ENCODE measurements at places on chromosomes 12 and 14. TPM values are rescaled to one million over a fixed set of nuclear protein-coding genes. Genes with fewer than 3 reads are reported as not detected.

DNA sequence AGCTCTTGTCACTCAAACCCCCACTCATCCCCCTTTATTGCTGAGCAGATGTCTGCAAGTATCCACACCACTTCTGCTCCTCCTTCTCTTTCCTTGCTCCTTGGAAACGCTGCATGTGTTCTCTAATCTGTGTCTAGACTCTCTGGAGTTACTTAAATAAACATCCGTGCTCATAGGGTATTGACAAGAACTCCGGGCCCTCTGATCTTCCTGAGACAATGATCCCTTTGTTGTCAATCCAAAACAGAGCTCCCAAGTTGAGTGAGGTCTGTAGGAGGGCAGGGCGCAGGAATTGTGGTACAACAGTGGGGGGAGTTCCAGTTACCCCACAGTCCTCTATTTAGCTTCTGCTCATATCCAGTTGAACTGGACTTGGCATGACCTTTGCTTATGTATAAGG is 489.0 kb downstream of the SNAPC1 start:
- DNase-seq: no peak

- no peak for DNase-seq
These were observed 396.4 kb upstream of the USP15 start for GRCh38 chr12:61863811-61864210.

GRCh38 chr12:56122637-56123036 is 4.6 kb downstream of the ZC3H10 start:
- no peak for DNase-seq

DNA sequence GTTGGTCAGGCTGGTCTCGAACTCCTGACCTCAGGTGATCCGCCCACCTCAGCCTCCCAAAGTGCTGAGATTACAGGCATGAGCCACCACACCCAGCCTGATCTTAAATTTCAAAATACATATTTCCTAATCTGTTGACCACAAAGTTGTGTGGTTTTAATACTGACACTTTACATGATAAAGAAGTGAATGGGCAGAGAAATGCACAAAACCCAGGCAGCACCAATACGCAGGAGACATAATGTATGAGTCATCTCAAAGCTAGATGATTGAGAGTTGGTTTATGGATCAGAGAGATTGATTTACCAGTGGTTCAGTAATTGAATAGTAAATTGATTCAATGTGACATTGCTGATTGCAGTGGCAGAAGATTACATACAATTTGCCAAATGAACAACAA is 19.2 kb upstream of the PPP2R5E start:
- no peak for DNase-seq

DNA sequence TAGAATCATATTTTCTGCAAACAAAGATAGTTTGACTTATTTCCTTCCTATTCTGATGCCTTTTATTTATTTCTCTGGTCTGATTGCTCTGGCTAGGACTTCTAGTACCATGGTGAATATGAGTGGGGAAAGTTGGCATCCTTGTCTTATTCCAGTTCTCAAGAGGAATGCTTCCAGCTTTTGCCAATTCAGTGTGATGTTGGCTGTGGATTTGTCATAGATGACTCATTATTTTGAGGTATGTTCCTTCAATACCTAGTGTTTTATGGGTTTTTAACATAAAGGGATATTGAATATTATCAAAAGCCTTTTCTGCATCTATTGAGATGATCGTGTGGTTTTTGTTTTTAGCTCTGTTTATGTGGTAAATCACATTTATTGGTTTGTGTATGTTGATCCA is 139.4 kb upstream of the CNTN1 start:
- DNase-seq: no peak

GRCh38 chr12:64682572-64683277 is 72.4 kb downstream of the RASSF3 start:
- no peak for DNase-seq

DNA sequence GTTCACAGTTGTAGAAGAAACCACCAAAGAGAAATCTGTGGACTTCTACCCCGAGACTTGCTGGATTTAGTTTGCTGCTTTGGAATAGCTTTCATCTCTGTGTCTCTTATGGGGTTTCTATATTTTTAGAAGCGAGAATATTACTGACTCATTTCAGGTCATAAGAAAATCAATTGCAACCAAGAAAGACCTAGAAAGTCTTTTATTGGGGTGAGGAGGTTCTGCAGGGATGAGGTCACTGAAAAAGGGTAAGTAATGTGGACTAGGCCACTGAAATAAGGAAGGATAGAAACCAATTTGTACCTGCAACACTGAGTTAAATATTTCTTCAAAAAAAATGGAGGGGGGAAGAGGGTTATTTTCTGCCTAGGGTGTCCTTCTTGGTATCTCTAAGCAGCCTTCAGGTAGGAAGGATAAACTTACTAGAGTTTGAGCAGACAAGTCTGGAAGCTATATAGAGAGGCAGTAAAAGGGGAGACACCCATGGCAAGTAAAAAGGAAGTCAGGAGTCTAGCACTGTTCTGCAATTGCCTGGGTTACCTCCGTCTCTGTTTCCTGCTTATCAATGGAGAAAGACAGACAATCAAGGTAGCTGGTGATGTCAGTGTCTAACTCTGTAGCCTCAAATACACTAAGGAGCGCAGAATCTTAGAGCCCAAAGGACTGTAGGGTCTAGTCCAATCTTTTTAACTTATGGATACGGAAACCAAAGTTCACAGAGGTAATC is 19.6 kb upstream of the KERA start:
- no peak for DNase-seq

DNA sequence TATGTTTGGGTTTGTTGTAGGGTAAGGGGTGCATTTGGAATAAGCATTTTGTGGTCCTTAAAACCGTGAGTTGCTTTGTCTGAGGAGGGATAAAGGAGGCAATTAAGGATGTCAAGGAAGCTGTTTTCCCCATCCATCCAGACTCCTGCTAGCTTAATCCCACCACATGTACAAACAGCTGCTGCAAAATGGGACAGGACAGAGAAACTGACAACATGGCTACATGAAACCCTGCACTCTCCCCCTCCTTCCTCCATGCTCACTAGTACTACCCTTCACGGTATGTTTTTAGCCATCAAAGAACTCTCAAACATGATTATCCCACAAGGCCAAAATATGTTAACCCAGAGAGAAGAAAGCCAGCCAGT is 20.6 kb downstream of the ST8SIA1 start:
- DNase-seq: no peak

DNA sequence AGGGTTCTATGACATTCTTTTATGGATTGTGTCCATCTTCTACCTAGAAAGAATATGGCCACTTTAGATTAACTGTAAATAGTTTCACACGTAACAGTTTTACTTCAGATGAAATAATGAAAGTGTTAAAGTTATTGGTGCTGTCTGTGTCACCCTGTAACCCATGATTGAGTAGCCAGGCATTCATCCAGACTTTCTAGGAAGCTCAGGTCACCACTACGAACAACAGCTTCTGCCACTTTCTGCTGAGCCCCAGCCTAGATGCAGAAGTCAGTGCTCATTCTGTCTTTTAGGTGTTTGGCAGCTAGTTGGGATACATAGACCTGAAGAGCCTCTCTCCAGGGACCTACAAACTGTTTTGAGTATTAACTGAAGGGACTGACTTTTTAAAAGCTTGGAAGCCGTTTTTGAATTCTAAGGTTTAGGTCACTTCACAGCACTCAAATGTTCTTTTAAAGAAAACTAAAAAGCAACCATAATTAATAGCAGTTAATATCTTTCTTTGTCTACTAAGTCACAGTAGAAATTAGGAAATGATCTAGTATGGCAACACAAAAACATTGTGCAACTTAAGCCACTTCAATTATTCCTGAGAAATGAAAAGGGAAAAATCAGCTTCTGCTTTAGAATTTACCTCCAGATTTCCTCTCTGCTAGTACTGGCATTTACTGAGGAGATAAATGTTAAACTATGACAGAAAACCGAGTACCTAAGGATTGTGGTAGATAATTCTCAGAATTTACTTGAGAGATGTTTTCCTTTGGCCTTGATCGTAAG is 266.9 kb downstream of the CCDC91 start:
- DNase-seq: no peak

GRCh38 chr14:76126076-76126475 is 25.6 kb upstream of the GPATCH2L start:
- DNase-seq: no peak

GRCh38 chr12:119949594-119949993 is 39.4 kb upstream of the BICDL1 start:
- DNase-seq: no peak

DNA sequence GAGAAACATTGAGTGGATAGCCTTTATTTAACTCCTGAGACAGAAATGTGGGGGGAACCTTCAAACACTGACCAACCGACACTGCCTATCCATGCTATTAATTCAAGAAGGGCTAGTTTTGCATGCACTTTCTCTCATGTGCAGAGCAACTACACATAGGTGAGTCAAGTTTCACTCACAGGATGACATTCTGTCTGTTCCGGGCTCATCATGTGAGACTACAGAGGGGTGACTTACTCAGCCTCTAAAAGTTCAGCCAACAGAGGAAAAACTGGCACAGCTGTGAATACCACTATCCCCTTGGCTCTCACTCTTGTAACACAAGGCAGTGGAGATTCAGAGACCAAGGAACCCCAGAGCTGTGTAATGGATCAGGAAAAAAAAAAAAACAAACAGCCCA is 13.3 kb downstream of the BEST3 start:
- no peak for DNase-seq

GRCh38 chr12:15274561-15274967 is 47.7 kb upstream of the PTPRO start:
- no peak for DNase-seq

DNA sequence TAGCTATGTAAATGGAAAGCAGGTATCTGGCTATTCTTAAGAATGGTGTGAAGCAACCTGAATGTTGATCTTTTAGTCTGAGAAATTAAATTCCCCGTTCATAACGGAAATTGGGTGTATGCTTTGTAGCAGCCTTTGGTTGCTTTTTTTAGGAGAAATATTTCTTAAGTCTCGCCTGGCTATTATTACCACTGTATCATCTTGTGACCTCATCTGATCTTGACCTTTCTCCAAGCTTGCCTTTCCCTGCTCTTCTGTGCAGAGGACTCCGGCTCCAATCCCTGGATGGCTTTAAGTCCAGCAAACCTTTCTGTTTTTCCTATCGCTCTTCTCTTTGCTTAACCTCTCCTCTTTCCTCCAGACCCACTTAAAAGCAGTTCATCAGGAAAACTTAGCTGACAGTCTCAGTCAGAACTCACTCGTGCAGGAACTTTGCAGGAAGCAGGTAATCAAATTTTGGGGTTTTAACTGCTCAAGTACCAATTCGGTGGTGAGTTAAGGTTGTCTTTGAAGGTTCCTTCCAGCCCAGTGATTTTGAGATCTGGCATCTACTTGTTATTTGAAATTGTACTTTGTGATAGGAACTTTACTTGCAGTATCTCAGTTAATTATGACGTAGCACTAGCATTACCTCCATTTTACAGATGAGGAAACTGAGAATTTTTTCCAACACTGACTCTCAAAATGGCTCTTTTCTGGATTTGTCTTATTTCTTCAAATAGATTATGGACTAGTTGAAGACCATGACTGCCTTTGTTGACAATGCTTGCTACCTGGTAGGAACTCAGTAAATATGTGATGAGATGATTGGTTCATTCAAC is 14.1 kb downstream of the PPFIBP1 start:
- DNase-seq: no peak

- DNase-seq: no peak
These were observed 75.6 kb downstream of the PLEKHA5 start for GRCh38 chr12:19205120-19205519.

DNA sequence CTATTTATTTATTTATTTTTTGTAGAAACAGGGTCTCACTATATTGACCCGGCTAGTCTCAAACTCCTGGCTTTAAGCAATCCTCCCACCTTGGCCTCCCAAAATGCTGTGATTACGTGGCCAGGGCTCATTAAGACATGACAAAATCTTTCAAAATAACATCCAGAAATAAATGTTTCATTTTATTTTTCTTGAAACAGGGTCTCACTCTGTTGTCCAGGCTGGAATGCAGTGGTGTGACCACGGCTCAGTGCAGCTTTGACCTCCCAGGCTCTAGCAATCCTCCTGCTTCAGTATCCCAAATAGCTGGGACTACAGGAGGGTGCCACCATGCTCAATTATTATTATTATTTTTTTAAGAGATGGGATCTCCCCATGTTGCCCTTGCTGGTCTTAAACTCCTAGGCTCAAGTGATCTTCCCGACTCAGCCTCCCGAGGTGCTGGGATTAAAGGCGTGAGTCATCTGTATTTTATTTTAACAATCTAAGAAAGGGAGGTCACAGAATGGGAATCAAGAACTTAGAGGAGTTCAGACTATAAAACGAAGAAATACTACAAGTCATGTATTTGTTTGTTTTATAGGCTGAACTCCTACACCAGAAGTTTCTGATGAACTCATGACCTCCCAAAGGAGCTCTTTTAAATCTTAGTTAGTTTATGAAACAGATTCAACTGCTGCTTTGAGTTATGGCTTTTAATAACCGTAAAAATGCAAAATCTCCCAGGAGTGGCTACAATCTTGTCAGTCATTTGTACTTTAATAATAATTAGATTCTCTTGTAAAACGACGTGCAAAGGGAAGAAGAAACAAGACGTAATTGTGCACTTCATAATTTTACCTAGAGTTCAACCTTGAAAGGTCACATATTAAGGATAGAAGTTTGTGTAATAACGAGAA is 2.1 kb upstream of the TMEM263 start:
- DNase-seq: no peak

DNA sequence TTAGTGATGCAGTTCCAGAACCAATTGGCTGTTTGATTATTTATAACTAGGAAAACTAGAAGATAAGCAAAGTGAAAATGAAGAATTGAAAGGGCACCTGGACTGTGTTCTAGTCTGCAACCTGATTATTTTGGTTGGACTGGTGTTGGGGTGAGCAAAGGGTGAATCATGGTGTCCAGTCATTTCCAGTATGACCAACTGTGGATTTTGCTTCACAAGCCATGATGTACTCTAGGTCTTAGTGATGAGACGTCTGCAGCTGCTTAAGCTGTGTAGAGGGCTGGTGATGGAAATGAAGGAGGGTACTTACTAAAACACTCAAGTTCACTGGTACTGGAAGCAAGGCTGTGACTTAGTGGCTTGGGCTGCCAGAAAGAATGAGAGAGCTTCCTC is 193.2 kb upstream of the FRMD6 start:
- no peak for DNase-seq

- no peak for DNase-seq
These were observed 29.4 kb downstream of the ELK3 start for GRCh38 chr12:96223411-96224218.

DNA sequence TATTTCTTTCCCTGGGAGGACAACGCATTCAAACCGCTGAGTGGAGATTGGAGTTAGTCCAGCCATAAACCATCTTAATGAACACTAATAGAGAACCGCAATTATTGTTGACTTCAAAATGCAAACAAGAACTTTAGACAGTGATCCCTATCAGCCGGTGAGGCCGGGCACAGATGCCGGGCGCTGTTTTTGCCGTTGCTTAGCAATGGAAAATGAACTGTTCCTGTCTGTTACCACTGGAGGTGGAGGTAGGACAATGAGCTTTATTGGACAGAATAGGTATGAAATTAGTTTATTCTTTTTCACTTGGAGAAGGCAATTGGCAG is 216.8 kb downstream of the TTC8 start:
- no peak for DNase-seq

The NFE2 gene
- 0.30 TPM for total RNA-seq

The SLC6A12 gene
- total RNA-seq: not detected

The PTPRR gene
- not detected for total RNA-seq

The KRT6B gene
- not detected for total RNA-seq

The GPHN gene
- 18.6 TPM for total RNA-seq

The CBLN3 gene
- 6.1 TPM for total RNA-seq

The POTEG gene
- not detected for total RNA-seq

The EML5 gene
- total RNA-seq: 0.19 TPM

The EIF5 gene
- total RNA-seq: 229 TPM
